Stimulated activated CD4-positive, alpha-beta T cell treated with anti-CD3 and anti-CD28 coated beads, Interleukin-12 subunit alpha, Interleukin-12 subunit beta, amount 100 ng/mL, for 4 hours (primary cell): ENCODE measurements at places on chromosomes 4 and X.

GRCh38 chrX:13473442-13474163 lies 95.8 kb upstream of the EGFL6 start:
- no peak for DNase-seq

DNA sequence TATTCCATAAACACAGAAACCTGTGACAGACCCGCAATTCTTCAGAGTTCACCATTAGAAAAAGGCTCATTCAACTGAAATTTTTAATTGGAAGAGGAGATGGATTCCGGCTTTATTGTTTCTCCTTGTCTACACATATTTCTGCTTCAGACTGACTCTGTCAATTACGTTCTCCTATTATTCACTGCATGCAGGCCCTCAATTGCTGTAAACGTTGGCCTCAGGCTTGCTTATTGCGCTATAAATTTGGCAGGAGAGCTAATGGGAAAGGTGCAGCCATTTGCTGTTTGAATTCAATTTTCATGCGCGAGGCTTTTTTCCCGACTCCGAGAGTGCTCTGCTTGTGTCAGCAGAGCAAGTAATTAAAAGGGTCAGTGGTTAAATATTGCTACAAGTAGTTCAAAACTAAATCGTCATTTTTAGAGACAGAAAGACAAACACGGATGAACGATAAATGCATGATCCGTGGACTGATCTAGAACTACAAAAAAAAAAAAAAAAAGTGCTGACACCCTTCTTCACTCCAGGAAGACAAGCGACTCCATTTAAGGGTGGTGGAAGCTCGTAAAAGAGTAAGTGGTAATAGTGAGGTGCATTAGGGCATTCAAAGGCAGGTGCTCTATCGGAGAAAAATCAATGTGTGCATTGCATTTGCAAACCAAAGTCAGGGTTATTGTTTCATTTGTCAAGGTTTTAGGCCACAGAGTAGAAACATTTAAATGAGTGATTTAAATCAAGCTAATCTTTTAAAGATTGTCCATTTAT lies 841.6 kb upstream of the FRG1 start:
- DNase-seq: no peak

DNA sequence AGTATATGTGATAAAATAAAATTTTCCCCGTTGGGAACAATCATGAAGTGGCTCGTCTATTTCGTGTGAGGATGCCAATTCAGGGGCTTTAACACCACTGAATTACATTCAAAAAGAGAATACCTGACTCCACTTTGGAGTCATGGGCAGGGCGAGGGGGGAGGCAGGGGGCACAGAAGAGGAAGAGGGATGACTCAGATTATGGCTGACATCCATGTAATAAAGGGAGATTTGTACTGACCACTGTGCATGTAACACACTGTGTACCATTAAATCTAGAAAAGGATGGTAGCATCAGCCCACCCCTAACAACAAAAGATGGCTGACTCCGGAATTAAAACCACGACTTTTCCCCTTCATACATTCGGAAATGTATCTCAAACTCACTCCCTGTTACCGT lies 1.3 kb downstream of the SLC9A7 start:
- DNase-seq: no peak

GRCh38 chrX:71253253-71254091 lies 468 bp downstream of the ZMYM3 start:
- DNase-seq: peak; percentile 17

- no peak for DNase-seq
Observed at GRCh38 chrX:71475785-71476540, 56.9 kb upstream of the OGT start.

DNA sequence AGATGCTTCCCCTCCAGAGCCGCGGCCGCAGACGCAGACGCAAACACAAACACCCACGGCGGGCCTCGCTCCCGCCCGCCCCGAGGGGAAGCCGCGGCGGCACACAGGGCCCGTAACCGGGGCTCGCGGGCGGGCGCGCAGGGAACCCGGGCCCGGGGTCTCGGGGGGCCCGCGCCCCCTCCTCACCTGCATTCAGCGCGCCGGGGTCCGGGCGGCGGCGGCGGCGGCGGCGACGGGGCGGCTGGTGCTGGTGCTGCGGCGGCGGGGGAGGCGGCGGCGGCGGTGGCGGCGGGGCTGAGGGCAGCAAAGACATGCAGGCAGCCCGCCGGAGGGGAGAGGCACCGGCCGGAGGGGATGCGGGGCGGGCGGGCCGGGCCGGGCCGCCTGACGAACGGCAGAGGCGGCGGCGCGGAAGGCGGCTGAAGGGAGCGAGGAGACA lies 255 bp upstream of the CNOT6L start:
- peak; percentile 76 for DNase-seq

DNA sequence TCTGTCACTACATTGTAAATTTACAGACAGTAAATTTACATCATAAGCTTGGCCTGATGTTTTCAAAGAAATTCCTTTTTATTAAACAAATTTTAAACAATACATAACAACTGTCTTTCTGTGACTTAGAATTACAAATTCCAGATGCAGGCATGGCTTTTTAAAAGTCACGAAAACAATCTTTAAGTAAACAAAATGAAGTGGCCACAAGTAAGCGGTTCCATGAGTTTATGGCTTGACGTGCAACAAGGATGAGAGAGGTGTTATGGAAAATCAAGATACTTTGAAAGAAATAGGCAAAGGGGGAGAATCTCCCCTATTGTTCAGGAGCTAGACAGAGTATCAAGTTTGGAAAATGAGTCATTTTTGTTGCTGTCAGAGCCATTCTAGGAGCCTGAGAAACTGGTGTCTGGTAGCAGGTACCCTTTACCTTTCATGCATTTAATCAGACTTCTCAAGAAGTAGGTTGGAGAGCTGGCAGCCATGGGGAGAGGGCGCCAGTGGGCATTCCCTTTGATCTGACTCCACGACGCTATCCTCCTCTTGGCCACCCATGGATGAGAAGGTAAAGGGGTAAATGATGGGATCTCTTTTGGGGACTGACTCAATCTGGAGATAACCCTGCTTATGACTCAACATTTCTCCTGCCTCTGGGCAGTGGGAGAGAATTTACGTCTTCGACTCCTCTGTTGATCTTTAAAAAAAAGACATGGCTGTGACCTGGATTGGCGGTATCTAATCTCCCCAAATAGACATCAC lies 217.2 kb downstream of the SPRY1 start:
- DNase-seq: no peak

GRCh38 chr4:147975933-147976928 lies 244.3 kb downstream of the ARHGAP10 start:
- no peak for DNase-seq

DNA sequence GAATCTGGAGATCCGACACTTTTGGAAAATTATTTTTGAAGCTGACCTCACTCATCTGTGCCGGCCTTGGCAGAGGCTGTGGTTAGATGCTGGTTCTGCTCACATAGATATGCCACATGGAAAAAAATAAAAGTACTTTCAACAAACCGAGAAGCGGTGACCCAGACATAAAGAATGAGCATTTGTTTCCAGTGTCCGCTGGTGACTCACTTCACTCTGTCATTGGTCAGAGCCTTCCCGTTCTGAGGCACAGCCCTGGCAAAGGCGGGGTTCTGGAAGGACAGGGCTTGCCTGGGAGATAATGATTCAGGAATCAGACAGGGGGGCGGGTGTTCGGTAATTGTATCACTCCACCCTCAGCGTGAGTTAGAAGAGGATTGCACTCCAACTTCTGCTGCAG lies 172.4 kb upstream of the MXRA5 start:
- DNase-seq: no peak

DNA sequence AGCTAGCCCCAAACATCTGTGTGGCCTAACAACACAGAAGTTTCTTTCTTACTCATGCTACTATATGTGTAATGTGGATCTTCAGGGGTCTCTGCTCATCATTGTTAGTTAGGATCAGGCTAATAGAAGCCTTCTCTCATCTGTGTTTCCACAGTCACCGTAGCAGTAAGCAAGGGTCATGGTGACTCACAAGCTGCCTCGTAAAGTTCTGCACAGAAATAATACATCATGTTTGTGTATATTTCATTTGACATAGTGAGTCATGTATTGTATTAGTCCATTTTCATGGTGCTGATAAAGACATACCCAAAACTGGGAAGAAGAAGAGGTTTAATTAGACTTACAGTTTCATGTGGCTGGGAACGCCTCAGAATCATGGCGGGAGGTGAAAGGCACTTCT lies 38.7 kb downstream of the SLC4A4 start:
- no peak for DNase-seq

DNA sequence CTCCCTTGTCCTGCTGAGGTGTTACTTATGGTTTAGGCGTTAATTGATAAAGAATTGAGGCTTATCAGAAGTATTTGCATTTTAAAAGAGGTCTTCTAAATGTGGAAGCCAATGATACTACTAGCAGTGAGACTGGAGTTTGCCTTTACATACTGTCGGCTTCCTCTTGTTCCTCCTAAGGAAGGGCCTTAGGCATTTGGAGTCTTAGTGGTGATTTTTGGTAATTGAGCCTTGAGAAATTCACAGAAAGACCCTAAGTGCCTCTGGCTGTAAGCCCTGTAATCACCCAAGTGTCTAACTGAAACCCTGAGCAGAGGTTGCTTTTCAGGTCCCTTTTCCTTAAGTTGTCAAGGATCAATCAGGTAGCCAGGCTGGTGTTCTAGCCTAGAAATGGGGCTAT lies 14.8 kb downstream of the IL13RA1 start:
- DNase-seq: no peak

GRCh38 chr4:47209833-47210232 lies 178.5 kb downstream of the GABRB1 start:
- DNase-seq: no peak

GRCh38 chr4:830601-831482 lies 4.9 kb upstream of the CPLX1 start:
- DNase-seq: no peak

- DNase-seq: no peak
Observed at GRCh38 chr4:133891011-133891410, 310.6 kb downstream of the PABPC4L start.

DNA sequence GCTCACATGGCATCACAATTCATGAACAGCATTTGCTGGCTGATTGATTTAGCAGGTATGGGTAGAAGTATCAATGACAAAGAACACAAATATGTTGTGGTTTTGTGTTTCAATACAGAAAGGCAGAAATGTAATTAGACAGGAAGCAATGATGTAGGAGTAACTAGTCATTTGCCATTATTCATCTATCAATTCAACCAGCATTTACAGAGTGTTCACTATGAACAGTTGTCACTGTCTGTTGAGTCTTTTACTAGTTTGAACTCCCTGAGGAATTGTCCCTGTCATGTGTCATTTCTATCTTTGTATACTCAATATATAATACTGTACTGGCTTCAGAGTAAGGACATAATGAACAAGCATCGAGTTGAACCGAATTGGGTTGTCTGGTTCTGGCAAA lies 51.5 kb upstream of the ARHGAP24 start:
- DNase-seq: no peak

DNA sequence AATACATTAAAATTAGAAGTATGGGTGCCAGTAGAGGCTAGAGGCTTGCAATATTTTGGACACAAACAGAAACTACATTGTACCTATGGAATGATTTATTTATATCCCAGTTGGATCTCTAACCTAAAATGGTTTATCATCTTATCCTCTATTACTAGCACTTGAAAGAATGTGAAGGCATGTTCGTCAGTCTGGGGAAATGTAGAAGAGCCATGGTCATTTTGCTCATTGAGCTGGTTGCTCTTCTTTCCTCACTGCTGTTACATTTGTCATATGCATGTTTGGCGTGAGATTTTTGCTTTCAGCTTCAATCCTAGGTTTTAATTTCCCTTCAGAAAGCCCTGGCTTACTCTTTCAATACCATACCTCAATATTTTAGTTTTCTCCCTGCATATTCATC lies 82.4 kb upstream of the MYOZ2 start:
- no peak for DNase-seq

DNA sequence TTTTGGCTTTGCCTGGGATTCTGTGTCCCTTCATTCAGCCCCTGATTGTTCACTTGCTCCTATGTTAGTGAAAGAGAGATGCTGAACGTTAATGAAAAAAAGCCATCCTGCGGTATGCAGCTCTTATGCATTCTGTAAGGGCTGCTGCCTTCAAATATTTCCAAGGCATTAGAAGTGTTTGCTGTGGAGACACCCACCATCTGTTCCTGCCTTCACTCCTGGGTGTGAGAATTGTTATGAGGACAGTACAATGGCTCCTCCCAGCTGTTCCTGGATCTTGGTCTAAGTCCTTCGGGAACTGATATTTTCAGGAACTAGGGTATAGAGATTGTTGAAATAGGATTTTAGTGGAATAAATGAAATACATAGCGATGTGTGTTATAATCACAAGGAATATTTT lies 427.1 kb upstream of the FAM47C start:
- no peak for DNase-seq

DNA sequence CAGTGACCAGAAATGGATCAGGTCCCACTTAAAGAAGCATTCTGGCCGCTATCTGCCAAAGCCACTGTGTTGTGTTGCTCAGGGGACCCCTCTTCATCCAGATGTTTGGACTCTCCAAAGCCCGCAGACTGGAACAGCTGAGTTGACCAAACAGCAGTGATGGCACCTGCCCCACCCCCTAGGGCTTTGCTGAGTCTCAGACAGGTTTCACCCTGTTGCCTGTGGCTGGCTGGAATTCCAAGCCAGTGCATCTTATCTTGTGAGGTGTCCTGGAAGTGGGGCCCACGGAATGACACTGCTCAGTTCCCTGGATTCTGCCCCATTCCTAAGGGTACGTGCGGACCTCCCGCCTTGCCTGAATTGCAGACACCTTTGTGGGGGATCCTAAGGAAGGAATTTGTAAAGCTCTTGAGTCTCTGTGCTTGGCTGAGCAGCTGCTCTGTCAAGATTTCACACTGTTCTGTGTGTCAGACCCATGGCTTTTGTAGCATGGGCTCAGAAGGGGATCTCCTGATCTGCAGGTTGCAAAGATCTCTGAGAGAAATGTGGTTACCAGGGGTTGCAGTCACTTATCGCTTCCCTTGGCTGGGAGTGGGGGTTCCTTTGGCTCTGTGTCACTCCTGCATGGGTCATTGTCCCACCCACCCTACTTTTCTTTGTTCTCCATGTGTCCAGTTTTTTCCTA lies 1707.9 kb upstream of the PCDH10 start:
- no peak for DNase-seq

- DNase-seq: no peak
Observed at GRCh38 chr4:138677748-138678147, 337.8 kb upstream of the NOCT start.
